Stimulated activated CD4-positive, alpha-beta T cell treated with anti-CD3 and anti-CD28 coated beads, Interleukin-1b, Interleukin-23, amount 100 ng/mL, for 48 hours (primary cell): ENCODE measurements at places on chromosomes 1 and 21.

GRCh38 chr1:209155546-209155945 lies 428.0 kb upstream of the CAMK1G start:
- DNase-seq, result no peak

- no peak for DNase-seq
Measured at GRCh38 chr1:113931451-113931851, 2.3 kb downstream of the HIPK1 start.

DNA sequence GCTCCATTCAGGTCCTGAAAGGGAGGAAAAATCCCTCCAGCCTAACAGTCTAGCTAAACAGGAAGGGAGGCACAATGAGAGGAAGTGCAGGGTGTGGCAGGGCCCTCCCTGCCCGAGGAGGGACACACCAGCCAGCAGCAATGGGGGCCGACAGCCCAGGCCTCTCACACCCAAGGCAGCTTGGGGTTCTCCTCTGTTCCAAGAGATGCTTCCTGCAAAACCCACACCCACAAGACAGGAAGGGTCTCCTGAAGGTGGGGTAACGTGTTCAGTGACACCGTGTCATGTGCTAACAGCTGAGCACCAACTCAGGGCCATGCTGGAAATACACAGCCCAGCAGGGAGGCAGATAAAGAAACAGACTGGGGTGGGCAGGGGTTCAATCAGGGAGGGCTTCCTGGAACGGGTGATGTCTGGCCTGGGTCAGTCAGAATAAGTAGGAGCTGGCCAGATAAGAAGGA lies 10.2 kb downstream of the ECE1 start:
- no peak for DNase-seq

DNA sequence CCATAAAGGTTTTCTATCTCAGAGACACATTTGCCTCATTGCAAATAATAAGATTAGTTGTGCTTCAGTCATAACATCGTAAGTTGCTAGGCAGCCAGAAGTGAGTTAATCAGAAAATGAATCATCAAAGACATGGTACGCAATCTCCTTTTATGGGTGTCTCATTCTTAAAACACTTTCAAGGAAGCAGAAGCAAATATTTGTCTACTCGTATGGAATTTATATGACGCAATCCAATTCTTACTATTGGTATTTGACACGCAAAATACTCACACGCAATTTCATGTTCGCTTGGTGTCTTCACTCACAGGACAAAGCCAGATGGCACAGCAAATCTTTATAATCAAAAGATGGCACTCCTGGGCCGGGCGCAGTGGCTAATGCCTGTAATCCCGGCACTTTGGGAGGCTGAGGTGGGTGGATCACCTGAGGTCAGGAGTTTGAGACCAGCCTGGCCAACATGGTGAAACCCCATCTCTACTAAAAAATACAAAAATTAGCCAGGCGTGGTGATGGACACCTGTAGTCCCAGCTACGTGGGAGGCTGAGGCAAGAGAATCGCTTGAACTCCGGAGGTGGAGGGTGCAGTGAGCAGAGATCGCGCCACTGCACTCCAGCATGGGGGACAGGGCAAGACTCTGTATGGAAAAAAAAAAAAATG lies 56.4 kb downstream of the HLCS start:
- DNase-seq, result no peak

DNA sequence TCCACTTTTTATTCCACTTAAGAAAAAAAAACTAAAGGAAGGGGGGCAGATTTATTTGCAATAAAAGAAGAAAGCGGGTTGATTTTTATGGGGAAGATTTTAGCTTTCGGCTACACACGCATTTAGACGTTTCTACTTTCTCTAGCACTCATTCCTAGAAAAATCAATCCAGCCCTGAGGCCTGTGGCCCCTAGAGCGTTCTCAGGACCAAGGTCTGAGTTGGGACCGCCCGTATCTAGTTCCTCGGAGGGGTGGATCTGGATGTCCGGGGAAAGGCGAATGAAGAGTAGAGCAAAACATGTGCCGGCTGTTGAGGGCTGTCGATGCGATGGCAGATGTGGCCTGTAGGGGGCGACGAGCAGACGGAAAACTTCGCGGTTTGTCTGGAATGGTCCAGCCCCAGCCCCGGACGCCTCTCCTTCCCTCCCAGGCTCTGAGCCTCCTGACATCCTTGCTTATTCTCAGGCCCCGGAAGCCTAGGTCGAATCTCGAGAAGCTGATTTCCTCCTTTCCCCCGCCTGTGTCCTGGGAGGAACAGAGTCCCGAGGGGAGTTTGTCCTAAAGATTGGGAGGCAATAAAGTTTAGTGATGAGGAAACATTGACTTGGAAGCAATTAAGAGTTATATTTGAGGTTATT lies 5.2 kb downstream of the FOXD3 start:
- peak; percentile 59 for DNase-seq

- DNase-seq, result no peak
Measured at GRCh38 chr1:244369256-244370057, 82.3 kb downstream of the ADSS2 start.

DNA sequence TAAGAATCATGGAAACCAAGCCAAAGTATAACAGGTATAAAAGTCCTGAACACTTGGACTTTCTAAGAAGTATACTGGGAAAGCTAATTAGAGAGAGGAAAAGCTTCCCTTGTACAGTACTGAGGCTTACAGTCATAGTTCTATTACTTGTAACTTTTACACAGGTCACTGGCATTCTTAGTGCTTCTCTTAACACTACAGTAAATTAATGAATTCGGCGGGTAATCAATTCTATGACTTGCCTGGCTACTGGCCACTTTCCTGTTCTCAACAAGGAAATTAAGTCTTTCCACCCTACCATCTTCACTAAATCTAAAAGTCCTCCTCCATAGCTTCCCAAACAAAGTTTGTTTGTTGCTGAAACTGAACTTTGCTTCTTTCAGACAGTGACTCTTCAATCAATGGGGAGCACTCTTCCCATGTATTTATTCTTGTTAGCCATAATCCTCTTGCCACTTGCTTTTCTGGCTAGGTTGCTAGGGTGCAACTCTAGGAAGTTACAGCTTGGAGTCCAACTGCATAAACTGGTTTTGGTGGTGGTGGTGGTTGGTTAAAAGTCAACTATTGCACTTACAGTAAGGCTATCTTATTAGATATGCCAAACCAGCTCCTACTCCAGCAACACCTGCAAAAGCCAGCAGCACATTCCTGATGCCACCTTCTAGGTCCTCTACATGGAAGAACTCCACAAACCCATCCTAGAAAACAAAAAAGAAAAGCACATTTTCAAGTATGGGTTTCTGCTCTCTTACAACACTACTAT lies 2.4 kb downstream of the MCL1 start:
- no peak for DNase-seq

GRCh38 chr1:60251426-60251825 lies 177.9 kb upstream of the C1orf87 start:
- DNase-seq, result no peak

- no peak for DNase-seq
Measured at GRCh38 chr1:67040405-67040804, 13.5 kb downstream of the SLC35D1 start.

- no peak for DNase-seq
Measured at GRCh38 chr1:234504969-234505768, 26.2 kb upstream of the TARBP1 start.

GRCh38 chr1:245330951-245331350 lies 176.2 kb downstream of the KIF26B start:
- no peak for DNase-seq

GRCh38 chr1:17091252-17091651 lies 28.0 kb downstream of the PADI2 start:
- no peak for DNase-seq

- DNase-seq, result no peak
Measured at GRCh38 chr1:245715970-245716369, 561.2 kb downstream of the KIF26B start.

GRCh38 chr1:201265756-201266155 lies 17.6 kb upstream of the PKP1 start:
- DNase-seq, result no peak

- no peak for DNase-seq
Measured at GRCh38 chr1:184953600-184954219, 20.6 kb downstream of the NIBAN1 start.

- no peak for DNase-seq
Measured at GRCh38 chr1:168531615-168532345, 12.0 kb downstream of the XCL2 start.

DNA sequence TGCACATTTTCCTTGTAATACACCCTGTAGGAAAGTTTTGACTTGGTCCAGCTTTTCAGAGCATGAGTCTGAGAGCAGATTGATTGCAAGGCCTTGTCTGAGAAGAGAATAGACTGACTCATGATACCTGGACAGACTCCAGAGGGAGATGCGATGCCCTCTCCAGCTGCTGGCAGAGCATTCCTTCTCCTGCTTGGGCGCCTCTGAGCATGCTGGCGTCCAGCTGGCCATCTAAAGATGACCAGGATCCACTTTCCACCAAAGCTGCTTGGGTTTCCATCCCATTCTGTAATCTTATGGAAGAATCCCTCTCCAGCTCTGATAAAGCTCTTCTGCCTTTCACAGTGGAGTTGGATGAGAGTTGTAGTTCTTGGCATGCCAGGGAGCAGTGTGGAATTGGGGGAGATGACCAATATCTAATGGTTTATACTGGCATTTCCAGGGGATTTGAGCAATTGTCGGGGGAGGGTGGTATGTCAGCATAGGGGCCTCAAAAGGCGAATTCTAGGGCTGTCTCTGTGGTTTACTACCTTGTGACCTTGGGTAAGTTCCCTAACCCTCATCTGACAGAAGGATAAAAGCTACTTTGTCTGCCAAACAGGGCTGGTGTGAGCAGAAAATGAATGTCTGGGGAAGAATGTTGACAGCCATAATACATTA lies 19.5 kb downstream of the SZRD1 start:
- no peak for DNase-seq

DNA sequence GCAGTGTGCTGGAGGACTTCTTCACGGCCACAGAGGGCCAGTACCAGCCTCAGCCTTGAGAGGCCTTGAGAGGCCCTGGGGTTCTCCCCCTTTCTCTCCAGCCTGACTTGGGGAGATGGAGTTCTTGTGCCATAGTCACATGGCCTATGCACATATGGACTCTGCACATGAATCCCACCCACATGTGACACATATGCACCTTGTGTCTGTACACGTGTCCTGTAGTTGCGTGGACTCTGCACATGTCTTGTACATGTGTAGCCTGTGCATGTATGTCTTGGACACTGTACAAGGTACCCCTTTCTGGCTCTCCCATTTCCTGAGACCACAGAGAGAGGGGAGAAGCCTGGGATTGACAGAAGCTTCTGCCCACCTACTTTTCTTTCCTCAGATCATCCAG lies 6.2 kb upstream of the HDAC1 start:
- no peak for DNase-seq

- DNase-seq, result no peak
Measured at GRCh38 chr21:29293495-29293894, 5.2 kb upstream of the BACH1 start.

DNA sequence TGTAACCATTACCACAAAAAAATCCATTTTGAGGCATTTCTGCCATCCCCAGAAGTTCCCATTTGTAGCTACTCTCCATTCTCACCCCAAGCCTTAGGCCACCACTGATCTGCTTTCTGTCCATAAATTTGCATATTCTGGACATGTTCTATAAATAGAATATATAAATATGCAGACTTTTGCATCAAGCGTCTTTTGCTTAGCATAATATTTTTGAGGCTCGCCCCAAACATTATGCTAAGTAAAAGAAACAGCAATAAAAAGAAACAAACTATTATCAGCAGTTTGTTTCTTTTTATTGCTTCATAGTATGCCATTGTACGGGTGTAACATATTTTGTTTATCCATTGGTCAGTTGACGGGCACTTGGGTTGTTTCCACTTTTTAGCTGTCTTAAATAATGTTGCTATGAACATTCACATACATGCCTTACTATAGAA lies 7.9 kb downstream of the TFAP2E start:
- DNase-seq, result no peak

GRCh38 chr1:161069241-161069640 lies 450 bp downstream of the ARHGAP30 start:
- no peak for DNase-seq
